ENCODE measurements at places on chromosomes 5 and 9.
A peak's percentile ranks its signal among the peaks of the same experiment; 100 is the strongest.

- DNase-seq, result no peak
Measured at GRCh38 chr9:85420750-85421149, 321.0 kb downstream of the AGTPBP1 start.

GRCh38 chr5:53934151-53934820 is 373.8 kb downstream of the NDUFS4 start:
- no peak for DNase-seq

DNA sequence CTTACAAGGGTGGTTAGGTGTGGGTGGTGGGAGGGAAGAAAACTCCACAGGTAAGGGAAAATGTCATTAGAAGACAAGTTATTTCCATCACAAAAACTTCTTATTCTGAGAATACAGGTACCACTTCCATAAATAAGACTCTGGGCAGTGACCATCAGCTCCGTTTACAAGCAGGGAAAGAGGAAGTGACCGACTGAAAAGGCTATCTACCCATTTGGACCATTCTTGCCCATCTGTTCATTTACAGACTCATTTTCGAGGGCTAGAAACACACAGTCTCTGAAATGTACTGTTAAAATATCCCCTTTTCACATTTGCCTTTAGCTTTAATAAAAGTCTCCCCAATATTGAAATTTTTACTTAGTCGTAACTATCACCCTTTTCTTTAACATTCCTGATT is 79.5 kb downstream of the TTC39B start:
- no peak for DNase-seq

GRCh38 chr5:32785611-32786254 is 74.6 kb downstream of the NPR3 start:
- no peak for DNase-seq

DNA sequence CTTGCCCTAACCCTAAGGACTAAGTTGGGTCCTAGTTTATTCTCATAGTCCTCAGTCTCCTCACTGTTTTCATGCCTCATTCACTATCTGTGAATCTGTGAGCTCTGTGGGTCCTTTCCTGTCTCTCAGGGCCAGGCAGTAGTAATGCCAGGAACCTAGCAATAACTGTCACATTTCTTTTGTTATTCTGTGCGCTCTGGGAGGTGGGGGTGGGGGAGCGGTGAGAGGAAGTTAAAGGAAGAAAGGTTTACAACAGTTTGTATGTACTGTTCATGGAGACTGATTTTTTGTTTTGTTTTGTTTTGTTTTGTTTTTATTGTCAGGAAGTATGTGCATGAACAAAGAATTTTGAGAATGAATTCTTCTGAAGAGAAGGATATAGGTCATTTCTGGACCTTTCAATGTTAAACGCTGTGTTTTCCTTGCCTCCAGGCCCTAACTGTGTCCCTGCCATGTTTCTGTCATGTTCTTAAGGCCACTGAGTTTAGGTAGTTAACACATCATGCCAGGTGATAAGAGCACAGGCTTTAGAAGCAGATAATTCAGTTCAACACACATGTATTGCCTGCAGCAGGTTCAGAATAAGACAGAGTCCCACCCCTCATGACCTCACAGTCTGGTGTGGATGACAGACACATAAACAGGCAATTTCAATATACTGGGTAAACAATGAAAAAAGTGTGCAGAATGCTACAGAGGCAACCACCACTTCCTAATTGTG is 13.3 kb upstream of the FEM1C start:
- DNase-seq, result no peak

DNA sequence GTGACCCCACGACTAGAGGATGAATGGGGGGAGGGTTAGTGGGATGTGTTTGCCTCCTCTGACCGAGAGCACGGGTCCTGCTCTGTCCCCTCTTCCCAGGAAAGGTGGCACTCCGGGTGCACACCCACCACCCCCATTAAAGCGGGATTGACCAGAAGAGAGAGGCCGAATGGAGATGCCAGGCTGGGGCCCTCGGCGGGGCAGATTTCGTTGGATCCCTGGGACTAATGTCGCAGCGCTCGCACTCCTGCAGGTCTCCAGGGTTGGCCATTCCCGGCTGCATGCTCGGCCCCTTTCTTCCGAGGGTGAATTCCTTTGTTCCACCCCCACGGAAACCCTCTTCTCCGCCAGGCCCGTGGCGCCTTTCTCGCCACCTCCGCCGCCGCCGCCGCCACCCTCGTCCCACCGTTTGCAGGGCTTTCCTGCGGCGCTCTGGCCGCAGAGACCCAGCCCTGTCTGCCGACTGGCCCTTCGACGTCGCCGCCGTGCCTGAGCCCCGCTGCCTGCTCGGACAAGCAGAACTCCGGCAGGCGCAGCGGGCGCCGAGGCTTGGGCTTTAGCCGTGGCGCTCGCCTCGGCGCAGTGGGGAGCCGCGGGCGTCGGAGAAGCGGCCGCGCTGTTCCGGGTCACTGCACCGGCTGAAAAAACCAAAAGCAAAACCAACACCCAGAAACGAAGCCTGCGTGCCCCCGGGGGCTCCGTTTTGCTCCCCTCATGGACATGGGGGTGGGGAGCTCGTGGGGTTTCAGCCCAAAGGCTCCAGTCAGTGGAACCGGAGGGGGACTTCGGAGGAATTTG is 11.8 kb downstream of the LMX1B start:
- DNase-seq, result no peak

DNA sequence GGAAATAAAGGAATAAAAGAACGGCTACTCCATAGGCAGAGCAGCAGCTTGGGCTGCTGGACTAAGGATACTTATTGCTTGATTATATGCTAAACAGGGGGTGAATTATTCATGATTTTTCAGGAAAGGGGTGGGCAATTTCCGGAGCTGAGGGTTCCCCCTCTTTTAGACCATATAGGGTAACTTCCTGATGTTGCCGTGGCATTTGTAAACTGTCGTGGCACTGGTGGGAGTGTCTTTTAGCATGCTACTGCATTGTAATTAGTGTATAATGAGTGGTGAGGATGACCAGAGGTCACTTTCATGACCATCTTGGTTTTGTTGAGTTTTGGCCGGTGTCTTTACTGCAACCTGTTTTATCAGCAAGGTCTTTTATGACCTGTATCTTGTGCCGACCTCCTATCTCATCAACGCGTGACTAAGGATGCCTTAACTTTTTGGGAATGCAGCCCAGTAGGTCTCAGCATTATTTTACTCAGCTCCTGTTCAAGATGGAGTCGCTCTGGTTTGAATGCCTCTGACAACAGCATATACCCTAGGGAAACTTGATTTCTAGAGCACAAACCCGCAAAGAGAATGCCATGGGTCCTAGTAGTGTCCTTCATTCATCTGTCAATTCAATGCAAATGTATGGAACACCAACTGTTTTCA is 47.8 kb upstream of the PWWP2A start:
- DNase-seq, result no peak

DNA sequence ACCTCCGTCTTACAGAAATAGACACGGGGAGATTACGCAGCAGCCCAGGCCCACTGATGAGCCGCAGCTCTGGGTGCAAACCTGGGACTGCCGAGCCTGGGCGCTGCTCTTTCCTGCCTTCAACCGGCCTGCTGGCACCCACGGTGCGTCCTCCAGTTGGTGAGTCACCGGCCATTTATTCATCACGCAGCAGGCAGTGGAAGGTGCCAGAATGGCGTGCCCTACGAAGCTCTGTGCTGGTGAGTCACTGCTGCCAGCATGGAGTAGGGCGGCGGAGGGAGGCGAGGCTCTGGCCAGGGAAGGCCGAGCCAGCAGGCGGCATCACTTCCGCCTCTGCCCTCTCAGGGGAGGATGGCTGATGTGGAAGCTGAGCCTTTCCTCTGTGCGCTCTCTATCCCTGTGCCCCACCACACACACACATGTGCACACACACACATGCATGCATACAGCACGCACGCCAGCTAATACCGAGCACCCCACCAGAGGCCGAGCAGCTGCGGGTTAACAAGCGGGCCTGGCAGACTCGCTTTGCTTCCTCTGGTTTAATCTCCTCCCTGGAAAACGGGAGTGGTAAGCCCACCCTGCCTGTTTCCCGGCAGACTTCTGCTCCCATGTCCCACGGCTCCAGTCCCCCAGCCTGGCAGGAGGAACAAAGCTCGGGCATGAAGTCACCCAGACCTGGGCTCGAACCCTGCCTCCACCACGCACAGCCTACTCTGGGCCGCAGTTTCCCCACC is 39.2 kb downstream of the OLFM1 start:
- DNase-seq, result no peak

GRCh38 chr5:180599590-180599914 is 8.3 kb upstream of the SCGB3A1 start:
- DNase-seq, result no peak

DNA sequence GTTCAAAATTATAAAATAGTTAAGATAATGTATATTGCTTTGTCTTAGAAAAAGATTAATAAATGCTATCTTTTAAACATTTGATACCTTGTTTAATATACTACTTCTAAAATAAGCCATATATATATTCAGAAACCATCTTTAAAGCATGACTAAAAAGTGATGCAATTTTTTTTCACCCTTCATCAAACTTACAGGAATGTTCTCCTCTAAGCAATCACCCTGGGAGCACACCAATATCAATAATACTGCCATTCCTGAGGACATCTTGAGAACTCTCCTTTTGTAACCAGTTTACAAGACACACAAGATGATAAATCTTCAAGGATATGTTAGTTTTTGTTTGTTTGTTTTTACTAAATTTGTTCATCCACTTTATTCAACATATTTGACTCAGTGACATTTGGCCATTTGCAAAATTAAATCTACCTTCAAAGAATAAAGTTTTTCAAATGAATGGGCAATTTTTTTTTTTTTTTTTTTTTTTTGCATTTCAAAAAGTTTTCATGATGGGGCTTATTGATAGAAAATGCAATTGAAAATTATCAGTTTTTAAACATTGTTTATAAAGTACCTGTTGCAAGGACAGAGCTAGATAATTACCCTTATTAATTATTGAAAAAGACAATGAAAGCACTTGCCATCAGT is 17.2 kb downstream of the FOXD1 start:
- DNase-seq, result no peak

- no peak for DNase-seq
Measured at GRCh38 chr9:85553475-85553874, 188.3 kb downstream of the AGTPBP1 start.

DNA sequence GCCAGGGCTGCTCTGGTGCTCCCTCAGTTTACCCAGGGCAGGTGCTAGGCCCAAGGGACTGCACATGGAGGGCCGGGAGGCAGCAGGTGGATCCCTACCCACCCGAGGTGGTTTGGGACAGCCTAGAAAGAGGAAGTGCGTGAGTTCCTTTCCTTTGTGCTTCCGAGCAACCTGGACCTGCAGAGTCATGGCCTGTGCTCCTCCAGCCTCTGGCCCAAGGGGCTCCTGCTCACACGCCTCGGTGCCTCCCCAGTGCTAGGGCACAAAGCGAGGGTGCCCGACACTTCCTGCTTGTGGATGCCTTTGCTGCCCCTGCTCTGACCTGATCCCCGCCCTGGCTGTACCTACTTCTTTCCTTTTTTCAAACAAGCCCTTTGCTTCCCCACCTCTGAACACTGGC is 79.3 kb downstream of the RXRA start:
- no peak for DNase-seq

DNA sequence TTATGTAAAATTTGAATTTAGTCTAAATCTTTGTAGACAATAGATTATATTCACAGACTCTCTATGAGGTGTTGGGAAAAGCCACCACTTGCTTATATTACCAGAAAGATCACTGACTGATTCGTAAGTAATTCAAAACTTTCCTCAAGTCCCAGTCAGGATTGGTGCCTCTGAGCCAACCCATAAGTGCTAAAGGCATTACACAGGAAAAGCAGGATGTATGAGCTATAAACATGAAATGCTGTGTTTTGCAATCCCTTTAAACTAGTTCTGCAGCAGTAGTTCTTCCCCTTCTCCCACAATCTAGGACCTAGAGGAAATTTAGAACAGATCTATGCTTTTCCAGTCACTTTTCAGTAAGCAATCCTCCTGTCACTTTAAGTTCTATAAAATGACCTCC is 48.0 kb downstream of the SHLD3 start:
- no peak for DNase-seq

DNA sequence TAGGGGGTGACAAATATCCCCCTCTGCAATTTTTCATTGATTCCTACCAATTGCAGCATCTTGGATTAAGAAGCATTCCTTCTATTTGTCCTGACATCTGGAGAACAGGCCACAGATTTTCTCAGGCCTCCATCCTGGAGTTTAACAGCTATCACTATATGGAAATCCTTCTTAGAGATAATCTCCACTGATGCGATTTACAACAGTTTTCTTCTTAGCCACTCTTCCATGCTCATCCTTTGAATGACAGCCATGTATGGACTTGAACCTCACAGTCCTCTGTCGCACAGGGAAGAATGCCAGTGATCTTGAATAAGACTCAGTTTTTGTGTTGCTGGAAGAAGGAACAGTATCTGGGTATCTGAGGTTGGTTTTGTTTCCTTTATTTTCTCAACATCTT is 73.2 kb downstream of the PGM5 start:
- no peak for DNase-seq

- DNase-seq, result peak; percentile 30
Measured at GRCh38 chr9:133532937-133533668, 1.4 kb upstream of the ADAMTSL2 start.
